NCI-H1417 treated with DMSO at 0.1 percent for 48 hours (cell line): ENCODE measurements at places on chromosomes 16 and 17.

- DNase-seq: no peak
Measured at GRCh38 chr16:85570213-85570734, 42.8 kb upstream of the GSE1 start.

DNA sequence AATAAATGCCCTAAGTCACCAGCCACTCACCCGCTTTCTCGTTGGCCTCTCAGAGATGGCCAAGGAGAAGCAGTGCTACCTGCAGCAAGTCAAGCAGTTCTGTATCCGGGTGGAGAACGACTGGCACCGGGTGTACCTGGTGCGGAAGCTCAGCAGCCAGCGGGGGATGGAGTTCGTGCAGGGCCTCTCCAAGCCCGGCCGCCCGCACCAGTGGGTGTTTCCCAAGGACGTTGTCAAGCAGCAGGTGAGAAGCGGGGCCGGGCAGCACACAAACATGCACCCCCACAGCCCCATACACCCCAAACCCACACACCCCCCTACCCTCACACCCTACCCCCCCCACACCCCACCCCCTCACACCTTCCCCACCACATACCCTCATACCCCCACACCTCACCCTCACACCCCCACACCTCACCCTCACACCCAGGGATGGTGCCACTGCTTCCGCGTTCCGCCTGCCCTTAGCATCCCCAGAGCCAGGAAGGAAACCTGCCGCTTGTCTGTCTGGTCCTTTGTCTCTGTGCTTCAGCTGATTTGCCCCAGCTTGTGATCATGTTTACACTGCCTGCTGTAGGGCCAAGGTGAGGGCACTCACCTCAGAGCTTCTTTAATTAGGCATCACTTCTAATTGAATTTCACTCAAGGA, 41.9 kb upstream of the ENDOV start:
- no peak for DNase-seq

- DNase-seq: no peak
Measured at GRCh38 chr17:72122765-72123529, 2.1 kb downstream of the SOX9 start.

- no peak for DNase-seq
Measured at GRCh38 chr16:79632289-79632688, 31.8 kb upstream of the MAF start.

DNA sequence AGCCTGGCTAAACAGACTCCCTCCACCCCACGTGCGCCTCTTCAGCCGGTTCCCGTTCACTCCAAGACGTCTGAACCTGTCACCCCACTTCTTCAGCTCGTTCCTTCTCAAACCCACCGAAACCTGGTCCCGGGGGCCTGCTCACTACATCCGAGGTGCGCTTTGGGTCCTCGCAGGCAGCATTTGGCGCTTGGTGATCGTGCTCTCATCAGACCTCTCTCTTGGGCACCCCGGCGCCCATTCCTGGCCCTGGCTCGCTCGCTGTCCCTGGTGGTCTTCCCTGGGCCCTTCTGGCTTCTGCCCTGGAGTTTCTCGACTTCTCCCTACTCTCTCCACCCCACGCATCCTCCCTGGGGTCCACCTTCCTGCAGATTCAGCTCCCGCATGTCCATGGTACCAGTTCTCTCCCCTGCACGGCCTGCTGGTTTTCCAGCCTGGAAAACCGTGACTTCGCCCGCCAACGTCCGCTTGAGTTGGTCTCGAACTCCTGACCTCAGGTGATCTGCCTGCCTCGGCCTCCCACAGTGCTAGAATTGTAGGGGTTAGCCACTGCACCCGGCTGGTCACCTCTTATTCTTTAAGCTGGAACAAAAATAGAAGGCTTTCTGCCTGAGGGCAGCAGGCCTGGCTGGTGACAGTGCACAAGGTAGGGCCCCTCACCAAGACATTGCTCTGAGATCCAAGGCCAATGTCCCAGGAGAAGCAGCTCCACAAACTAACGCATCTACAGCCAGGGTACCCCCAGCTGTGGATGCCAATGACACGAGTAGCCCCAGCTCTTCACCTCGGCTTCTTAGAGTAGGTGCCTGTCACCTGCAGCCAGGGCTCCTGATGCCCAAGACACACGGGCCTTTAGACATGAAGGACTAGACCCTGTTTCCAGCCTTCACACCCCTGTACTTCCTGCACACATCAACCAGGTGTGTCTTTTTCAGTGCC, 1.1 kb upstream of the MEAK7 start:
- DNase-seq: no peak

- no peak for DNase-seq
Measured at GRCh38 chr16:87598431-87598830, 3.9 kb upstream of the JPH3 start.

GRCh38 chr16:65698791-65699321, 577.0 kb upstream of the CDH11 start:
- DNase-seq: no peak

DNA sequence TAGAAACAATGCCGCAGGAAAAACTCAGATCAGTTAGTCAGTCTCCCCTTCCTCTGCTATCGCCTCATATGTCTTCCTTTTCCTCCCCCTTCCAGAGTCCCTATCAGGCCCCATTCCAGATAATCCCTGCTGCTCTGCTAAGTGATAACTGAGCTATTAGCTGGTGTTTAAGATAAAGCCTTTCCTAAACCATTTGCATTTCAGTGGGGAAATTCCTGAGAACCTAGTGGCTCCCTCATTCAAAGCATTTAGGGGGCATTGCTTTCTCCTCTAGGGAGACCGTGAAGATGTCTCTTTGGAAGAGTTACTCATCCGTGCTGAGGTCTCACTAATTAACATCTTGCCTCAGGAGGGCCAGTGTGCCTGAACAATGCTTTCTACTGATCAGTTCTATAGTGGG, 401.6 kb downstream of the NPIPA7 start:
- no peak for DNase-seq

DNA sequence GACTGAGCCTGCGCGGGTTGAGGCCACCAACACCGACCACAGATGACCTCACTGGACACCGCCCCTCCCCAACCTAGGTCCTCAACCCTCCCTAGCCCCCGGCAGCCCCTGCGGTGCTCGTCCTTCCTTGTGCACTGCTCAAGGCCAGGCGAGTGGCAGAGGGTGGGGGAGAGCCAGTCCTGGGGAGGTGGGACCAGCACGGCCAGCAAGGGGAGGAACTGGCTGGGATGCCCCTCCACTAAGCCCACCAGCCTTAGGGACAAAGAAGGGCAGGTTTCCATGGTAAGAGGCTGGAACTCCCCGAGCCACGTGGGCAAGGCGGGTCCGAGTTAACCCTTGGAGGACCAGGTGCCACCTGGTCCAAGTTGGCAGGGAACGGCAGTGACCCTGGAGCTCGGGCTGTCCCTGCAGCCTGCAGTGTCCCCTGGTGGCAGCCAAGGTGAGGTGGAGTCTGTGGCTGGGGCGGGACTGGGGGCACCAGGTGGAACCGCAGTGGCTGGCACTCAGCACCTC, 9.2 kb downstream of the FSCN2 start:
- no peak for DNase-seq
